HS-27A (cell line): ENCODE measurements at places on chromosomes 1 and 21.

- DNase-seq = no peak
Observed at GRCh38 chr1:17588048-17588871, 48.8 kb downstream of the ARHGEF10L start.

- no peak for DNase-seq
Observed at GRCh38 chr1:81921851-81922462, 121.2 kb downstream of the ADGRL2 start.

DNA sequence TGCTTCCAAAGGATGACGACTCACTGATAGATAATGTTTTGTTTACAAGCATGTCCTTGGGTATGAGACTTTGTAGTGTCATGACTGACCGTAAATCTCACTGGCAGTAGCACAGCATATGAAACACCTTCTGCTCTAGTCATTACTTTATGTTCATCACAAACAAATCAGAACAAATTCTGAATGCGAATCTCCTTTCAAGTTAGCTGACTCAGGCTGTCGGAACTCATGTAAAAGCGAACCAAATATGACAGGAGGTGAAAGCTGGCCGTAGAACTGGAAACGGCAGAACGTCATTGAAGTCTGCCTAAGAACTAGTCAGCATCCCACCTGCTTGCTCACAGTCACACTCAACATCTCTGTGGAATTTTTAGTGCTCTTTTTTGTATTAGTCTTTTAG lies 143.9 kb downstream of the RGS7 start:
- no peak for DNase-seq

- DNase-seq = no peak
Observed at GRCh38 chr1:200780545-200781369, 42.1 kb downstream of the CAMSAP2 start.

GRCh38 chr1:54475357-54475881 lies 69.2 kb upstream of the SSBP3 start:
- DNase-seq = no peak
